Daoy (cell line): ENCODE measurements at places on chromosomes 1 and 21. TPM values are rescaled to one million over a fixed set of nuclear protein-coding genes. Genes with fewer than 3 reads are reported as not detected.

The WDR26 gene
- total RNA-seq = 14.1 and 19.6 TPM in 2 replicates

DNA sequence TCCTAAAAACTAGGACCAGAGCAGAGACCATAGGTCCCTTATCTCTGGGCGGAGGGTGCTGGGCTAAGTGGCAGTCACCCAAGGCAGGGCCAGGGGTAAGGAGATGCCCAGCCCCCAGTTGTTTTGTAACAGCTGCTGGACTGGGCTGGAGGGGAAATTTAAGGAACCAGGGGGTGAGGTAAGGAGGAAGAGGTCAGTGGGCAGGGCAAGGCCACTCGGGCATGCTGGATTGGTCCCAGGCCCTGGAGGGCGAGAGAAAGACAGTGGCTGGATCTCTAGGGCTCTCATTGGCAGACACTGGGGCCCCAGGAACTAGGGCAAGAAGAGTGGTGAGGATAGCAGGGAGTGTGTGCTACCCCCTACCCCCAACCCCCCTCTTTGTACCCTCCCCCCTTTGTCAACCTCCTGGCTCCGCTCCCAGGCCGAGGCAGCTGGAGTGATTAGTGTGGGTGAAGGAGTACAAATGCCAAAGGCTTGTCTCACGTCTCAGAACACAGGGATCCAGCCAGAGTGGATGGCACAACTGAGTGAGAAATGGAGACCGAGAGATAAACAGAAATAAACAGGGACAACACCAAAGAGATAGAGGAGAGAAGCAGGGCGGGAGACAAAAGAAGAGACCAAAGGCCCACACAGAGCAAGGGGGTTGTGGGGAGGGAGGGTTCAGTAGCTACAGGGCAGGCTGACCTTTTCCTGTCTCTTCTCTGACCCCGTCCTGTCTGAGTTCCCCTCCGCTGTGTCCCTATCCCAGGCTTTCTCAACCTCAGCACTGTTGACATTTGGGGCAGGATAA lies 20.5 kb upstream of the THRAP3 start:
- DNase-seq = peak; percentile 64

The KCNH1 gene
- 2.9 and 3.0 TPM in 2 replicates for total RNA-seq

GRCh38 chr1:117594261-117594990 lies 11.4 kb upstream of the TENT5C start:
- DNase-seq = no peak

The DCST1 gene
- total RNA-seq = not detected in 2 replicates

The IGSF3 gene
- total RNA-seq = 22.4 and 24.6 TPM in 2 replicates
